Neural progenitor cell (in vitro differentiated cells): ENCODE measurements at places on chromosomes 7 and 10.

GRCh38 chr7:68544851-68545250 lies 1053.4 kb upstream of the AUTS2 start:
- DNase-seq: no peak

GRCh38 chr7:31410265-31410664 lies 69.7 kb upstream of the NEUROD6 start:
- no peak for DNase-seq

DNA sequence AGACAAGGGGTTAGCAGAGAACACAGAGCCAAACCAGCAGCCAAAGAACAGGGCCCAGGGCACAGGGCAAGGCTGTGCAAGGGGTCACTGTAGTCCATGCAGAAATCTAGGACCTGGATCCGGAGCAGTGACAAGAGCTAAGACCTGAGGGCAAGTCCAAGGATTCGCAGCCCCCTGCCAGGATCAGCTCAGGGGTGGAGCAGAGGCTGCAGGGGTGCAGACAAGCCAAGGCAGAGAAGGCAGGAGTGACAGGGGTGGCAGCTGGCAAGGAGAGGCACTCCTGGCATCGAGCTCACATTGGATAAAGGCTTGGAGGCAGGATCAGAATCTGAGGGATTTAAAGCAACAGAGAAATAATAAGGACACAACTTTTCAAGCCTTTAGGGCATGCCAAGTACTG lies 80.7 kb upstream of the NANOS1 start:
- no peak for DNase-seq

DNA sequence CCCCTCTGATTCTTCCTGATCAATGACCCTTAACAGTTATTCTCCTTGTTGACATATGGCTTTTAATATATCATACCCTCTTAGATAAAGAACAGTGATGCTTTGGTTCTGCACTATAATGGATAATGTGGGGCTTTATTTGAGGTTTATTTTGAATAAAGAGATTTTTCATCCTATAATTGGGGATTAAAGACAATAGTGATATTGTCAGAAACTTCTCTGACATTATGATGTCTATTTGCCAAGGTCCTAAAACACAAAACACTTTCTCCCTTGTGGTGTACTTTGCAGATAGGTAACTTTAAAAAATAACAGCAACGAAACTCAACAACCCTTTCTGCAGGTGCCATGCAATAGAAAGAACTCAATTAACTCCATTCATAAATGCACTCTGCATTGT lies 243.6 kb upstream of the RHOBTB1 start:
- no peak for DNase-seq
